ENCODE measurements at places on chromosomes 7 and 10. TPM values are rescaled to one million over a fixed set of nuclear protein-coding genes. Genes with fewer than 3 reads are reported as not detected.
A peak's percentile ranks its signal among the peaks of the same experiment; 100 is the strongest.

The SUGCT gene
- 1.9 TPM for total RNA-seq

The MGMT gene
- 21.8 TPM for total RNA-seq

The ANKRD61 gene
- not detected for total RNA-seq

The P4HA1 gene
- 170 TPM for total RNA-seq

The NKX2-3 gene
- total RNA-seq, result not detected

The FAM25G gene
- not detected for total RNA-seq

The ZMIZ1 gene
- total RNA-seq, result 15.0 TPM

GRCh38 chr7:15747712-15748111, 61.2 kb upstream of the MEOX2 start:
- no peak for DNase-seq

DNA sequence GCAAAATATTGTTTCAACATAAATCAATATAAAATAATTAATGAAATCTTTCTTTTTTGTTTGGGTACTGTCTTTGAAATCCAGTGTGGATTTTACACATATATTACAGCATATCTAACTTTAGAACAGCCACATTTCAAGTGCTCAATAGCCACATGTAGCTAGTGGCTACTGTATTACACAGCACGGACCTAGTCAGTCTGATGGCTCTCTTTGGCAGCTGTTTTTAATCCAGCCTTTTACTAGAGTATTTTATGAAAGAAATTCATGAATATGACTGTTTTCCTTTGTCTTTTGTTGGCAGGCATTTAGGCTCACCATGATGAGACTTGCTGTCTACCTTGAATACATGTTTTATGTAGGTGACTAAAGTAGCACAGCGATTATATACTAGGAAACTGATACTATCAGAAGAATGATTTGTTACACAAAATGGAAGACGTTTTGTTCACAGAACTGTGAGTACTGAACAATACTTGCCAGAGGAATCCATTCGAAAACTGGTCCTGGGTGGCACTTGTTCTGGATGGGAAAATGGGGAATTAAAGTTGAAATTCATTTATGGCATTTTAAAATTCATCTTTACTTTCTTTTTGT, 386.7 kb downstream of the PHTF2 start:
- DNase-seq, result no peak

- no peak for DNase-seq
These were observed 527 bp downstream of the HOXA1 start for GRCh38 chr7:27095050-27095896.

DNA sequence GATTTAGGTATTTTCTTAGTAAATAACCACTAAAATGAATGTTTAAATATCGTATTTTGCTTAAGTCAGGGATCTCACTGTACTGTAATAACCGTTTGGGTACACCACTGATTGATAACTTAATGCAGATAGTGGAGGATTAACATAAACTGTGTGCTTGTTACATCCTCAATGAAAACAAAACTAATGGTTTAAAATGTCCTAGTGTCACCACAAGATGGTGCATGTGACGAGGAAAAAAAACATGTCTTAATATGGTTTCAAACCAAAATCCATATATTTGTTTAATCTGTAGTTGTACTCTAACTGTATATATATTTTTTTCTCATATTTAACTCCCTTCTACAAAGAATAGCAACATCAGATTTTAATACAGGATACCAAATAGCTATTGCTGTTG, 19.2 kb downstream of the ARMC10 start:
- peak; percentile 22 for DNase-seq

- no peak for DNase-seq
These were observed 1095.4 kb upstream of the CELF2 start for GRCh38 chr10:9922126-9922870.

GRCh38 chr10:77606751-77607150, 30.9 kb downstream of the KCNMA1 start:
- DNase-seq, result no peak

DNA sequence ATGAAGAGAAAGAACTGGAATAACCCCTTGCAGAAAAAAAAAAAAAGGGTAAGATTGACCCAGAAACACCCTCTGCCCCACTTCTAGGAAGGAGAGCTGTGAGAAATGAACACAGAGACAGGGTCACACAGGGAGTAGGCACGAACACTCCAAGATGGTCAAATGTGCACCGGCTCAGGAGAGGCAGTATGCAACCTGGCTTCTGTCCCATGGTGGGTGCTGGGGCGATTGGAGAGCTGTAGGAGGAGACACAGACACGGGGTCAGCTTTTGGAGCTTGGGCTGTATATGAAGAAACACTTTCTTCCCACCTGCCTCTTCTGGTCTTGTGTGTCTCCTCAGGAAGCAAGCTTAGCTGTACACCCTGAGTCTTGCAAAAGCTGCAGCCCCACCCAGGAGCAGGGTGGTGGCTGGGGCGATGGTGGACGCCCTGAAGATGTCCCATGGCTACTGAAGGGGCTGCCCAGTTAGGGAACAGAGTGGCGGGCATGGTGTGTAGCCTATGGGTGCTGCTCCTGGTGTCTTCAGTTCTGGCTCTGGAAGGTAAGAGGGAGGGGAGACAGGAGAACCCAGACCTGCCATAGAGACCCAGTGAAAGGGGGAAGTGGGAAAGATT, 8.0 kb downstream of the EPHB6 start:
- no peak for DNase-seq

DNA sequence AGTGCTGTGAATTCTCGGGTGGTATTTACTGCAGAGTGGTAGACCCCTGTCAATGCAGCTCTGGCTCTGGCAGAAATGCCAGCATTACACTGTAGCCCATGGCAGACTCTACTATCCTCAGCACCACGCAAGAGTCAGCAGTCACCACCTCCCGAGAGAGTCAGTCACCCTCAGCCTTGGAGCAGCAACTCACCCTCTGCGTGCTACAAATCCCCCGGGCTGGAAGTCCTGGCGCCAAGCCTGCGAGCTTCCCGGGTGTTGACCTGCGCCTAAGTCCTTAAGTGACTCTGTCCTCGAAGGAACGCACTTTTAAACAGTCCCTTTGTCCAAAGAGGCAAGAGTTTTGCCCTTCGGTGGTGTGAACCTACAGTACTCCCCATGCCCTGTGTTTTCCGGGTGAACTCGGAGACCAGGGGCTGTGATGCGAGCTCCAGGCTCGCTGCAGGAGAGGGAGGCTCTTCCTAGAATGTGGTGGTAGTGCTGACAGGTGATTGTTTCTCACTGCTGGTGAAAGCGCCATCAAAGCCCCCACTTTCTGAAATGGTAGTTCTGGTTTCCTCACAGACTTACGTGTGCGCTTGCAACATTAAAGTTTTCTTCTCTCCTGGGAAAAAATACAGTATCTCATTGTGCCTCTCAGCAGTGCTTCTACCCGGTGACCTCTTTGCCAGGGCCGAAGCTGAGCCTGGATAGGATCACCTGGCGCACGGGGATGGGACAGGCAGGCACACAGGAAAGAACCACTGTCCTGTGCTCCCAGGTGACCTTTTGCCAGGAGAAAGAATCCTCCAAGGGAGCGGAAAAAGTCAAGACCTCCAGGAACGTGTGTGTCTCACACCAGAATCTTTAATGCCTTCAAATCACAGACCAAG, 33.1 kb upstream of the MBL2 start:
- DNase-seq, result no peak

DNA sequence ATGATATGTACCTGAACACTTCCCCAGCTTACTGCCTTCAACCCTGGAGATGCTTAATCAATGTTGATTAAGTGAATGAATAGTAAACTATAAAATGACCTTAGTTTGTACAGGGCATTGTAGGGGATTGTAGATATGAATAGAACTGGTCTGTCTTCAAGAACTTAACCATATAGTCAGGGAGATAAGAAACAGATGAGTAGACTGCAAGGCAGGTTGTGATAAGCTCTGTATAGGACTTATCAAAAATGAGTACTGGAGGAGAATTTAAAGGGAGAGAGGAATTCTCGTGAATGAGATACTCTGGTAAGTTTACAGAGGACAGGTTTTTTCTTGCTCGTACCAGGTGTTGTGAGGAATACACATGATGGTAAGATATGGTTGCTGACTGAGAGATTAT, 27.6 kb downstream of the SGPL1 start:
- DNase-seq, result no peak

DNA sequence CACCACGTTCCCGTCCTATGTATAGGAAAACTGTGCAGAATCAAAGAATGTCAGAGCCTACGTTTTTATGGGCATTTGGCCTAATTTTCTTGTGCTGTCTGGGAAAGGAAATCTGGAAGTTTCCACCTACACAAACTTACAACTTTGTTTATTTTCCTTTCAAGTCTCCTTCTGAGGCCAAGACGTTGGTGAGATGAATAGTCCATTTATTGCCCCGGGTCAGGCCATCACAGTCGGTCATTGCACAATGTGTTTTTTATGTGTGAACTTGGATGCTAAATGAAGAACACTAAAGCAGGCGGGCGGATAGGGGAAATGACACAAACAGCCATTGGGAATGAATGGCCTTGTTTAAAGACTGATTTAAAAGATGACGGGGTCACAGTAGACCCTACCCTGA, 38.6 kb downstream of the TRIL start:
- DNase-seq, result no peak

- DNase-seq, result no peak
These were observed 44.1 kb upstream of the LAMB1 start for GRCh38 chr7:108046952-108047506.

DNA sequence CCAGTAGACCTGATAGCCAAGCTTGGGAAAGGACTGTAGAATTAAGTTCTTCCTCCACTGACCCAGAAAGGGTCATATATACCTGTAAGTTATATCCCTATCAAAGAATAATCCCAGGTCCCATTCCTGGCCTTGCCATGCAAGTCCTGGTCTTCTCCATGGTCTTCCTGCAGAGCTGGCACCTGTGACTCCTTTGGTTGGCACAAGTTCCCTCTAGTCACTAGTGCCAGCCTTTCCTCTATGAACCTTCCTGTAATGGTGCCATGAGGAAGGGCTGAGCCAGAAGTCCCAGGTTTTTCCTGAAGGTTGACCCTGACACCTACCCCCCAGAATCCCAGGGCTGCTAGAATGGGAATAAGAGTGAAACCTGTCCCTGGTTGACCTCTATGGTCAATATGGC, 54.1 kb upstream of the UNC5B start:
- no peak for DNase-seq

- DNase-seq, result no peak
These were observed 113.6 kb downstream of the ADCY1 start for GRCh38 chr7:45687721-45688120.

GRCh38 chr10:63614371-63614891, 93.2 kb downstream of the REEP3 start:
- DNase-seq, result peak; percentile 27

GRCh38 chr10:11164803-11165590, 147.3 kb downstream of the CELF2 start:
- peak; percentile 97 for DNase-seq

DNA sequence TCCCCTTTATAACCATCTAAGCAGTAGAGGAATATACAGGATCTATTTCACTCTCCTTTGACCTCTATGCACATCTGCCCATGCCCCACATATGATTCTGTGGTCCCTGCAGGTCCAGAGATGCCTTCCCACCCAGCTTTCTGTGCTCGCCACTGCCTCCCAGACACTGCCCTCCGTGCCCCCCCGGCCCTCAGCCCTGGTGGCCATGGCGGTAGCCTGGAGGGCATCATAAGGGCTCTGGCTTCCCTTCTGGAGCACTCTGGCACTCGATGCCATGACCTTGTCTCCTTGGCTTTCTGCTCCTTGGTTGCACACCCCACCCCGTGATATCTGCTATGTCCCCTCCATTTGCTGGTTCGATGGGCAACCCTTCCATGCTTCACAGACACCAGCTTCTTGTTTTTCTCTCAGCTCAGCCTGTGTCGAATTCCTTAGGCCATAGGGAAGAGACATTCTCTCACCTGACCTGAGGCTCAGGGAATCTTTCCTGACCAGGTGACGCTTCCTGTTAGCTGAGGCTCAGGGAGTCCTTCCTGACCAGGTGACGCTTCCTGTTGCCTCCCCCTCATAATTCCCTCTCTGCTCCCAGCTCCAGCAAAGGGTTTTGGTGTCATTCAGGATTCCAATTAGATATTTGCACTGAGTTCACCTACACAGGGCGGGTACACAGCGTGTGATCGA, 100.4 kb upstream of the GLI3 start:
- DNase-seq, result no peak

DNA sequence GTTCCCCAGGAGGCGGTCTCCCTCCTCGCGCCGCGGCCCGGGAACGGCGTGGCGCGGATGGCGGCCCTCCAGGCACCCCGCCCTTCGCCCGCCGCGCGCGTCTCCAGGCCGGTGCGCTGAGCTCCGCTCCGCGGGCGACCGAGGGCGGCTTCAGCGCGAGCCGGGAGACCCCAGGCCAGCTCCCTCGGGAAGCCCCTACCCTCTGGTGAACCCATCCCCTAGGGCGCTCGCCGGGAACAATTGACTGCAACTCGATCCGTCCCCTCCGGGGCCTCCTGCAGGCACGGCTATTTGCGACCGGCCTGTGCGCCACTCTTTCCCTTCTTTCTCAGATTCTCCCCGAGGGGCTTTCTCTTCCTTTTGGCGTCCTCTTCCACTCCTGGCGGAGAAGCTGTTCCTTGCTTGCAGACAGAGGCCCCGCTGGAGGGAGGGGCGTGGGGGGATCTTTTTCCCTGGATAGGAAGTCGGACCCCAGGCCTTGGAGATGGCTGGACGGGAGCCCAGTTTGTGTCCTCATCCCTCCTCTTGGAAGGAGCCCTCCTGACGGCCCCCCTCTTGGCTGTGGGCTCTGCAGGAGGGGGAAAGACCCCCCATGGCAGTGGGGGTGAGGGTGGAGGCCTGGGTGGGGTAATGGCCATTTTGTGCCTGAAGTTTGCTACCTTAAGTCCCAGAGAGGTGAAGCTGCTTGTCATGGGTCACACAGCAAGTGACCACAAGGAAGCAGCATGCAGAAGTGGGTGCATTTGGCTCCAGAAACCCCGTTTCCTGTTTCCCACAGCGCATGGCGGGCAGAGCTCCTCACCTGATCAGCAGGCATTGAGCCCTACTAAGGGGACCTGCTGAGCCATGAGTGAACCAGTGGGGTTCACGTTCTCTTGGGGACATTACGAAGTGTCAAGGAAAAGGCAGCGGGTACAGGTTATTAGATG, 171.2 kb upstream of the TNRC18 start:
- no peak for DNase-seq

GRCh38 chr10:45488365-45488764, 114.3 kb downstream of the ALOX5 start:
- DNase-seq, result no peak

- DNase-seq, result no peak
These were observed 318.6 kb downstream of the PTPRN2 start for GRCh38 chr7:158268816-158269535.

DNA sequence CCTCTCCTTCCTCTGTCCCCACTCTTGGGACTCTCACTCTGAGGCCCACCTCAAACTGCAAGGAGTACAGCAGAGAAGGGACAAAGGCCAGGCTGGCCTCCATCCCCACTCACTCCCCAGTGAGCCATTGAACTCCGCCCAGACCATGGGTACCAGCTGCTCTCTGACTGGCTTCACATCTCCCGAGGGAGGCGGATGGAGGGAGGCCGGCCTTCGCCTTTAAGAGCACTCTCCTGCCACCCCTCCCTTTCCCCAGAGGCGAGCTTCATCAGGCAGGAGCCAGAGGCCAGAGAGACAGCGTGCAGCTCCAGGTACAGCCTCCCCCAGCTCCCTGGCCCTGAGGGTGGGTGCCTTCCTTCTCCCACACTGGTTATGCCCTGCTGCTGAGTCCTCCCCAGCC, 1.8 kb upstream of the LDB3 start:
- DNase-seq, result no peak
